ENCODE measurements at places on chromosomes 5 and 9.

- H3K4me3 ChIP-seq: no peak overlapping the region
- H3K36me3 ChIP-seq: no peaks in the 10 kb centered on the region
- no peaks in the 10 kb centered on the region for H3K27me3 ChIP-seq
- no peaks in the 10 kb centered on the region for H3K4me1 ChIP-seq
- no peak overlapping the region for H3K27ac ChIP-seq
Measured at GRCh38 chr5:84821924-84822323, 437.2 kb upstream of the EDIL3 start.

GRCh38 chr9:94511134-94511954, 43.5 kb upstream of the PCAT7 start:
- DNase-seq: no peak
- H3K27ac ChIP-seq: no peak overlapping the region
- no peaks in the 10 kb centered on the region for H3K4me1 ChIP-seq
- H3K4me3 ChIP-seq: no peak overlapping the region
- no peaks in the 10 kb centered on the region for H3K36me3 ChIP-seq

DNA sequence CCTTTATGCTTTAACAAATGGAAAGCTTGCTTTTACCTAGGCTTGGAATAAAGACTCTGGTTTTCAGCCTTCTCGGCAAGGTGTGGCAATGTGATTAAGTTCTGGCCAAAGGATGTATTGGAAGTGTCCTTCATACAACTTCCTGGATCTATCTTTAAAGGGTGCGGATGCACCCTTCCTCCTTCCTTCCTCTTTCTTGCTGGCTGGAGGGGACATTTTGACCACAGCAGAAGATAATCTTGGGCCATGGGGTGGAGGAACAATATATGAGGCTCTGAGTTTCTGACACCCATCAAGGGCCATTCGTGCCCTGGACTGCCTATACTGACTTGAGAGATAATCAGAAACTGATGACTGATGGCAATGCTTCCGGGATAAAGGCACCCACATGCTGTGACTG, 145.7 kb downstream of the ACER2 start:
- H3K27ac ChIP-seq: no peak overlapping the region
- no peaks in the 10 kb centered on the region for H3K27me3 ChIP-seq
- H3K36me3 ChIP-seq: no peaks in the 10 kb centered on the region
- no peak for DNase-seq
- no peaks in the 10 kb centered on the region for H3K4me1 ChIP-seq

DNA sequence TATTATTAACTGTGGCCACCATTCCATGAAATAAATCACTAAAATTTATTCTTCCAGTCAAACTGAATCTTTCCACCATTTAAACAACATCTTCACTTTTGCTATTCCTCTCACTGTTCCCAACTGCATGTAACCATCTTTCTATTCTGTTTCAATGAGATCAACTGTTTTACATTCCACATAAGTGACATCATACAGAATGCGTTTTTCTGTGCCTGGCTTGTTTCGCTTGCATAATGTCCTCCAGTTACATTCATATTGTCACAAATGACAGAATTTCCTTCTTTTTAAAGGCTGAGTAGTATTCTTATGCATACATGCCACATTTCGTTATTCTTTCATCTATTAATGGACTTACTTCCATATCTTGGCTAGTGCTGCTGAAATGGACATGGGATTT, 738.2 kb downstream of the SEMA5A start:
- DNase-seq: peak; percentile 14
- H3K27me3 ChIP-seq: no peaks in the 10 kb centered on the region
- no peak overlapping the region for H3K27ac ChIP-seq

DNA sequence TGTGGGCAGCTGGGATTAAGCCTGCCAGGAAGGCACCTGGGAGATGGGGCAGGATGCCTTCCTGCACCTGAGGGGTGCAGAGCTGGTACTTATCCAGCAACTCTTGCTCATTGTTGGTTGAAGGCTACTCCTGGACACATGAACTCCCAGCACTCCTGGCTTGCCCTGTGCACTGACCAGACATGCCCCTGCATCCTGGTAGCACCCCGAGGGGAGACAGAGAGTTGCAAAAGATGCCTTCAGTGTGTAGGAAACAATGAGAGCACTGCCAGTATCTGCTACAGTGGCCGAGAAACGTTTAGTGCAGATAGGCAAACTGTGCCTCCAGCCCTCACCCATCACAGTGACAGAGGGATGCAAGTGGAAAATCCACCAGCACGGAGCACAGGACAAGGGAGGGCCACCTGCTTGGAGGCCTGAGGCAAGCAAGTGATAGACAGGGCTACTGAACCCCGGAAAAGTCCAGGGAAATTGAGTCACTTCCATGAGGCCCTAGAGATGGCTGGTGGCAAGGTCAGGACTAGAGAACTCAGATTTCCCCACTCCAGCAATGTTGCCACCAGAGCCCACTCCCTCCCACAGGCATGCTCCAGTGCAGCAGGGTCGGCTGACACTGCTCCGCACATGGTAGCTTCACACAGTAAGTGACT, 171.1 kb downstream of the FSTL4 start:
- no peaks in the 10 kb centered on the region for H3K36me3 ChIP-seq
- no peak overlapping the region for H3K27ac ChIP-seq
- H3K4me1 ChIP-seq: no peaks in the 10 kb centered on the region
- no peak for DNase-seq
